Activated naive CD8-positive, alpha-beta T cell treated with anti-CD3 and anti-CD28 coated beads, Interleukin-2, amount 10 ng/mL, durations not matched to agents 7 days and 5 days (primary cell): ENCODE measurements at places on chromosomes 11 and 22. TPM values are rescaled to one million over a fixed set of nuclear protein-coding genes. Genes with fewer than 3 reads are reported as not detected.

The DDTL gene
- not detected for total RNA-seq

The NRXN2 gene
- total RNA-seq: 0.36 TPM

The NXPE4 gene
- not detected for total RNA-seq

The RFPL3 gene
- total RNA-seq: not detected

The TMPRSS5 gene
- 1.00 TPM for total RNA-seq

The KRTAP5-3 gene
- total RNA-seq: not detected

The CBLIF gene
- total RNA-seq: not detected

The LRRC56 gene
- 4.3 TPM for total RNA-seq

The DNAJC4 gene
- total RNA-seq: 59.6 TPM

The SPON1 gene
- 3.8 TPM for total RNA-seq

The CCDC116 gene
- 0.79 TPM for total RNA-seq

The CRACR2B gene
- total RNA-seq: 10.5 TPM

The OR52R1 gene
- total RNA-seq: not detected

The C11orf65 gene
- 0.57 TPM for total RNA-seq
